ENCODE measurements at places on chromosomes 2 and 18. TPM values are rescaled to one million over a fixed set of nuclear protein-coding genes. Genes with fewer than 3 reads are reported as not detected.

The LBH gene
- polyA plus RNA-seq = 25.7 TPM

The NYAP2 gene
- 0.17 TPM for polyA plus RNA-seq

The RND3 gene
- polyA plus RNA-seq = 5.0 TPM

The VWC2L gene
- polyA plus RNA-seq = 0.13 TPM

The APCDD1 gene
- polyA plus RNA-seq = 11.2 TPM

The MC2R gene
- polyA plus RNA-seq = 0.24 TPM

The RNASEH1 gene
- polyA plus RNA-seq = 19.5 TPM

The AGXT gene
- polyA plus RNA-seq = 0.51 TPM
